ENCODE measurements at places on chromosomes 3 and 15.
A peak's percentile ranks its signal among the peaks of the same experiment; 100 is the strongest.

GRCh38 chr3:160564949-160565441 lies 376 bp downstream of the KPNA4 start:
- peak; percentile 20 for DNase-seq

DNA sequence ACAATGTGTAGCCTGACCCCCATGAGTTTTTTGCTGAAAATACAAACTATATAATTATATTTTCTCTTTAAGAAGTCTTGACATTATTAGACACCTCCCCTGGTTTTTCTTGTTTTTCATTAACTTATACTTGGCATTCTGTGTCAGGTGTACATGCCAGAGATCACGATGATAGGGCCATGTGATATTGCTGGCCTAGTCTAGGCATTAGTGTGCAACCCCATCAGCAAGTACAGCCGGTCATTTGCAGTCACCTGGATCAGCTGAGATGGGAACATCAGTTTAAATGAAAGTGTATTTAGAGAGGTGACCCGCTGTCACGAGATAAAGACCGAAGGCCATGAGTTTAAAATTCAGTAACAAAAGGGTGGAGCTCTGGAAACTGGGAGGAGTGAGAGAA lies 12.6 kb upstream of the SPPL2A start:
- DNase-seq = no peak

DNA sequence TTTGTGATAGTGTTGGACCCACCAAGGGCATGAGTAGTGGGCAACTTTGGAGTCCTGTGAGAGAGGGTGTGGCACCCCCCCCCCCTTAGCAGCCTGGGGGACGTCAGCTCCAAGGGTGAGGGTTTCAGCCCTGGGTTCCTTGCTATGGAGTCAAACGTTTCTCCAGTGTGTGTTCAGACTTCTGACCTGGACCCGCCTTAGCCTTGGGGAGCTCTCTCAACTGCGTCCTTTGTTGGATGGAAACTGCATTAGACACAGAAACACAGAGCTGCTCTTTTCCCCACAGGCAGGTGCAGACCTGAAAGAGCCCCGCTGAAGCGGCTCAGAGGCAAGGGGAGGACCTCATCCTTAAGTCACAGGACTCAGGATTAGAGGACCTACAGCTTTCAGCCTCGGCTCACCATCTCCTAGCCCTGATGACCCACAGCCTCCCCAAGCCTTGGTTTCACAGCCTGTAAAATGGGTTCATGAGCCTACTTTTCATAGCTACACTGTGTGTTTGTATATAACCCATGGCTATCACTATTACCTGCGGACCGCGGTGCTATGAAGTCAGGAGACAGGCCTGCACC lies 19.9 kb downstream of the ZNF710 start:
- no peak for DNase-seq

- DNase-seq = no peak
Observed at GRCh38 chr15:83992324-83993031, 243.1 kb upstream of the GOLGA6L4 start.

DNA sequence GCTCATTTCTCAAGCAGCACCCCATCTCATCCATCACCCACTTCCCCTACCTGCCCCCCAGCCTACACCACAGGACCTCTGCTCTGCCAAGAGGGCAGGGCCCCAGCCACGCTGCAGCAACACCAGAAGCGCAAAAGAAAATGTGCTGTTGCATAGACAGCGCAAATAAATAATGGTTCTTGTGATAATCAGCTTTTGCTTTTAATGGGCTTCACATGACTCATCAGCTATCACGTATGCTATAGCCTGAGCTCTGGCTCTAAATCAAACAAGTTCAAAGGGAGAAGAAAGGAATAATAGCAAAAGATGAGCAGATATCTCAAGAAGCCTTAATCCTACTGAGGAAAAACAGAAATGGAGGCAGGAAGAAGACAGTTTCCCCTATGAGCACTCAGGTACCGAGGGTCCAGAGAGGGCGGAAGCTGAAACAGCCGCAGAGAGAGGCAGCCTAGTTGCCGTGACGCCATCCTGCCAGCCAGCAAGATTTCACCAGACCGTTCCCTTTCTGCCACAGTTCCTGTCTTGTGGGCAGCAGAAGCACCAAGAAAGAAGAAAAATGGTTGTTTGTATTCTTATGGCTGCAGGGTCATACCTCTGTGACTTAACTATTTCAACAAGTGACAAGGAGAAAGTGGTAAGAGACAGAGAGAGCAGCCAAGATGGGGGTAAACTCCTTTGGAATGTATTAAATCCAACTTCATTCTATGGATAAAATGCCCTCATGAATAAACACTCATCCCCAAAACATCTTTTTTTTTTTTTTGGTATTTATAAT lies 22.0 kb downstream of the RAB27A start:
- DNase-seq = peak; percentile 26

GRCh38 chr15:61499376-61499775 lies 270.3 kb upstream of the RORA start:
- DNase-seq = no peak

- no peak for DNase-seq
Observed at GRCh38 chr15:63260791-63261190, 16.6 kb upstream of the APH1B start.

GRCh38 chr15:50424066-50424890 lies at the start of gene USP8:
Gene USP8 (plus strand): TSS chr15:50424405. CDS start chr15:50439074, 14,669 bp downstream.
- peak; percentile 83 for DNase-seq

- DNase-seq = no peak
Observed at GRCh38 chr3:97125902-97126499, 311.6 kb downstream of the EPHA6 start.

- DNase-seq = no peak
Observed at GRCh38 chr3:53677413-53677812, 168.8 kb downstream of the CHDH start.

- no peak for DNase-seq
Observed at GRCh38 chr3:177514611-177515499, 317.6 kb upstream of the TBL1XR1 start.

DNA sequence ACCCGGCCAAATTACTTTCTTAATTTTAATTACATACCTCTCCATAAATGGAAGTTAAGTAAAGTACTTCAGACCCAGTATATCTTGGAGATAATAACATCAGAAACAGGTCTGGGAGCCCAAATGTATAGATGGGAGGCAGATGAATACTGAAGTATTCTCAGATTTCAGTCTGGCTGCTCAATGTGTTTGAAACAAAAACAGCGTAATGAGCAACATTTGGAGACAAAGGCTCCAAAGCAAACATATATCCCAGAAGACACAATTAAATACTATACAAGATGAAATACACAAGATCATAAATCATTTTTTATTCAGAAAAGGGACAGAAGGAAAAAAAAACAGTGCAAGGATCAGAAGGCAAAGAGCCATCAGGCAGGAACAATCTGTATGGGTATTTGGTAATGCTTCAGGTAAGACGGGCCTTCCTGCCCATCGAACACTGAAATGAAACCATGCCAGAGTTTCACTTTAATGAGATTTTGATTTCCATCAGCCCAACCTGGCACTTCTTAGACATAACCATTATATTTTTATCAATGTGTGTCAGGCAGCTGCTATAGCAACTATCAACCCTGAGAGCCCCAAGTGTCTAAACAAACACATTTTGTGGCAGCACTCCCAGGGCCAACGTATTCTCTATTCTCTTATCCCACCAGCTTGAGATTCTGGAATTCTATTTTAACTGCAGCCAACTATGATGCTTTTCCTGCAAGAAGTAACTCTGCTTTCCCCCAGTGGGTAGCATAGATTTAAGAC lies 210.8 kb downstream of the STT3B start:
- no peak for DNase-seq

GRCh38 chr3:127184870-127185216 lies 8.1 kb upstream of the PRR23E start:
- no peak for DNase-seq

DNA sequence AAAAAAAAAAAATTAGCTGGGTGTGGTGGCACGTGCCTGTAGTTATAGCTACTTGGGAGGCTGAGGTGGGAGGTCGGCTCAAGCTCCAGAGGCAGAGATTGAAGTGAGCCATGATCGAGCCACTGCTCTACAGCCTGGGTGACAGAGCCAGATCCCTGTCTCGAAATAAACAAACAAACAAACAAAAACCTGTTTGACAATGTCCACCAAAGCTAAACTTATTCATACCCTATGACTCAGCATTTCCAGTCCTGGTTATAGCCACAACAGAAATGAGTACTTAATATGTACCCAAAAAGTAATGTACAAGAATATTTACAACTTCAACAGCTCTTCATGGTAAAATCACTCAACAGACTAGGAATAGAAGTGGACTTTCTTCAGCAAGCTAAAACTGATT lies 31.1 kb downstream of the SERP1 start:
- no peak for DNase-seq

GRCh38 chr3:37861620-37862041 lies at the start of gene CTDSPL:
Gene CTDSPL (plus strand): TSS chr3:37861880. CDS start chr3:37862200, 320 bp downstream.
- DNase-seq = no peak

- DNase-seq = no peak
Observed at GRCh38 chr3:53731934-53732624, 114.1 kb downstream of the CHDH start.

DNA sequence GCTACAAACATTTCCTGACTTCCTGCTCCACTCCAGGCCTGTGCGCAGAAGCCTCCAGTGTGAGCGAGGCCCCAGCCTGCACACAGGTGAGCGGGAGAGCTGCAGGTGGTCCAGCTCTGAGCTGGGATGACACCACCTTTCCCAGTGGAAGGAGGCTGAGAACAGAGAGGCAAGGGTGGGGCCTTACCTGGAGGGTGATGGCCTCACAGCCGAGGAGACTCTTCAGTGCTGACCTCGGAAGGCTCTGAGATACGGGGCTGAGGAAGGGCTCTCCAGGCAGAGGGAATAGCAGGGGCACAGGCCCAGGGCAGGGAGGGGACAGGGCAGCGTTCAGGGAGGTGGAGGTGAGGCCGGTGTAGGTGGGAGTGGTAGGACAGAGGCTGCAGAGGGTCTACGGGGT lies 70.8 kb downstream of the EFCAB12 start:
- DNase-seq = no peak

- DNase-seq = no peak
Observed at GRCh38 chr15:93467337-93467736, 378.3 kb upstream of the RGMA start.

DNA sequence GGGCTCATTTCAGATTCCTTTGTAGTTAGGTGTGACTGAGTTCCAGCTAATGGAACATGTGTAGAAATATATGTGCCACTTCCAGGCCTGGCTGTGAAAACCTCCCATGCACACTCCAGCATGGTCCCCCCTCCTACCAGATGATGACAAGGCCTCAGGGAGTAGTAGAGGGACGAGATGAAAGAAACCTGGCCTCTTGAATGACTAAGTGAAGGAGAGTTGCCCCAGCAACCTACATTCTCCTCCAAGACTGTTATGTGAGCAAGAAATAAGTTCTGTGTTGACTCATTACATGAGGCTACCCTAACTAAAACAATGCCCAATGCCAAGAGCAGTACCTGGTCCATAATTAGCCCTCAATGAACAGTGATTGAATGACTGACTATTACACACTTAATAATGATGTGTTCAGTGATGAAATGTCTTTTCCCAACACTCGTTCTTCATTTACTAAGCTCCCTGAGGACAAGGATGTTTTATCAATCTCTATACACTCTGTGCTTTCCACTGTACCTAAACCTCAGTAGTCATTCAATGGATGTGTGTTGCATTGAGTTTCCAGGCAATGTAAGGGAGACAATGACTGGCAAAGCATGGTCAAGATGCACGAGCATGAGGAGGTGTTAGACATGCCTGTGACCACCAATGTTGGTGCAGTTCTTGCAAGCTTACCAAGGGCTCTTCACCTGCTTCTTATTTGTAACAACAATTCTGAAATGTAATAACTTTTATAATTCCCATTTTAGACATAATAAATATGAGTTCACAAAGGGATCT lies 62.0 kb upstream of the BCL6 start:
- DNase-seq = no peak

GRCh38 chr3:17985658-17986347 lies 243.4 kb upstream of the TBC1D5 start:
- DNase-seq = no peak

- no peak for DNase-seq
Observed at GRCh38 chr3:151837057-151837456, 23.1 kb downstream of the AADAC start.

GRCh38 chr3:28252001-28252431 lies 10.6 kb downstream of the CMC1 start:
- no peak for DNase-seq

DNA sequence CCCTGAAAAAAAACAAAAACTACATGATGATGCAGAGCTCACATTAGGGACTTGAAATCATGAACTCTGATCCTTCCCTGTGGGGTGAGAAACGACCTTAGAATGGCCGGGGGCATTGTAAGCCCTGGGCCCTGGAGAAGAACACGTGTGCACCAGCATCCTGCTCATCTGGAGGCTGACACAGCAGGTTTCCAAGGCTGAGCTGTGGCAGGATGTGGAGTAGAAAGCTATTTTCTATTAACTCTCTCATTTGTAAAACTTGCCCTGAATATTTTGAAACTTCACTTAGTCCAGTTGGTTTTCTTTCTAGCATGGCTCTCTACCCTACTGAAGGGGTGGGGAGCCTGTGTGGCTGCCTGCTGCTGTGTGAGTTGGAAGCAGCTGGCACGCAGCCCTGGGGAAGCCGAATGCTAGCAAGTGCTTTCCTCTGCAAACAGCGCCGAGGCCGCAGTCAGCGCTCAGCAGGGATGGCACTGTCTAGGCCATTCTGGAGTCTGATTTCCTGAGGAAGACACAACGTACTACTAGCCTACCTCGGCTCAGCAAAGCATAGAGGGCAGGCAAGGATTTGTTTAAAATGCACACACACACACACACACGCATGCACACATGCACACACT lies 58.0 kb downstream of the GABRG3 start:
- no peak for DNase-seq

- no peak for DNase-seq
Observed at GRCh38 chr15:55900019-55900418, 93.4 kb downstream of the NEDD4 start.

DNA sequence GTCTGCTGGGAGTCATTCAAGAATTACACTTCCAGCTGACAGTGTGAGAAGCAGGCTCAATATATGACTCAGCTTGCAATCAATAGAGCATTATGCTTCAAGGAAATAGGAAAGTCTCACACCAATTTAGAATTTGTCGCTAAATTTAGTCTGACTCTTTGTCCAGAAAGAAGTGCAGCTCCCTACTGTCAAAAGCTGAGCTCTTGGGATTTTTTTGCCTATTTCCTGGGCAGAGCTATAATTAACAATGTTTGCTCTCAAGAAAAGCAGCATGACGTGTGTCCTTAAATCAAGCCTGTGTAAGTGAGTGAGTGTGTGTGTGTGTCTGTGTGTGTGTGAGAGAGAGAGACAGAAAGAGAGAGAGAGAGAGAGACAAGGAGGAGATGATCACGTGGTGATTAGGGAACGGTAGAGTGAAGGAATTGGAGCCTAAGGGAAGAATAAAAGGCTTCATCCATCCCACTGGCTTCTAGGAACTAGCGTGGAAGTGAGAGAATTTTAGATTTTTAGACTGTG lies 16.4 kb upstream of the SLC35G2 start:
- no peak for DNase-seq

GRCh38 chr15:45048794-45049631 lies 26.0 kb downstream of the SORD start:
- no peak for DNase-seq

- no peak for DNase-seq
Observed at GRCh38 chr3:13674538-13675185, 125.7 kb downstream of the FBLN2 start.

Measured in stimulated activated CD4-positive, alpha-beta T cell treated with anti-CD3 and anti-CD28 coated beads, Interleukin-1b, Interleukin-23, amount 100 ng/mL, for 1 hour (primary cell).